ENCODE measurements at places on chromosomes 5 and 9. TPM values are rescaled to one million over a fixed set of nuclear protein-coding genes. Genes with fewer than 3 reads are reported as not detected.

- H3K27me3 ChIP-seq: no peaks in the 10 kb centered on the region
- no peak overlapping the region for H3K4me3 ChIP-seq
- no peak for DNase-seq
- H3K4me1 ChIP-seq: peaks cover 30% of the 10 kb centered on the region
- H3K36me3 ChIP-seq: peaks cover 49% of the 10 kb centered on the region
- H3K27ac ChIP-seq: no peak overlapping the region
Measured at GRCh38 chr5:176527246-176528222, 9.7 kb downstream of the RNF44 start.

DNA sequence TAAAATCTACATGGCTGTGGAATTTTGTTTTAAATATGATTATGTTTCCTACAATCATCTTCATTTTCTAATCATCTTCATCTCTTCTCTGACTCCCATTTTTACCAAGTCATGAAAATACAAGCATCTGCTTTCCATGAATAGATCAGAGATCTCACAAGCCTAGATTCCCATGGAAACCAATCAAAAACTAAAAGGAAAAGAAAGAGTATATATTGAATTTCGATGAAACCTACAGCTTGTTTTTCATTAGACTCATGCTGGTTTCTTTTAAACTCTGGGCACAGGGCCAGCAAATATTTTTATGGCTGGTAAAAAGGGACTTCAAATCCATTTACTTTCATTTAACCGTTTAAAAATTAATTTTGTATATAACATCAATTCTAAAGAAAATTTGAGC lies 51.2 kb downstream of the INVS start:
- H3K27me3 ChIP-seq: no peaks in the 10 kb centered on the region
- DNase-seq: no peak
- no peaks in the 10 kb centered on the region for H3K36me3 ChIP-seq
- no peak overlapping the region for H3K27ac ChIP-seq
- peaks cover 11% of the 10 kb centered on the region for H3K4me1 ChIP-seq

GRCh38 chr9:96476591-96476990 lies 26.6 kb downstream of the HABP4 start:
- no peak overlapping the region for H3K27ac ChIP-seq
- no peaks in the 10 kb centered on the region for H3K4me1 ChIP-seq
- H3K27me3 ChIP-seq: no peaks in the 10 kb centered on the region
- H3K4me3 ChIP-seq: no peak overlapping the region
- H3K36me3 ChIP-seq: no peaks in the 10 kb centered on the region
- DNase-seq: no peak

- no peak overlapping the region for H3K27ac ChIP-seq
- no peaks in the 10 kb centered on the region for H3K36me3 ChIP-seq
- no peak for DNase-seq
- no peak overlapping the region for H3K4me3 ChIP-seq
- H3K27me3 ChIP-seq: no peaks in the 10 kb centered on the region
Measured at GRCh38 chr9:85514256-85514655, 227.5 kb downstream of the AGTPBP1 start.

DNA sequence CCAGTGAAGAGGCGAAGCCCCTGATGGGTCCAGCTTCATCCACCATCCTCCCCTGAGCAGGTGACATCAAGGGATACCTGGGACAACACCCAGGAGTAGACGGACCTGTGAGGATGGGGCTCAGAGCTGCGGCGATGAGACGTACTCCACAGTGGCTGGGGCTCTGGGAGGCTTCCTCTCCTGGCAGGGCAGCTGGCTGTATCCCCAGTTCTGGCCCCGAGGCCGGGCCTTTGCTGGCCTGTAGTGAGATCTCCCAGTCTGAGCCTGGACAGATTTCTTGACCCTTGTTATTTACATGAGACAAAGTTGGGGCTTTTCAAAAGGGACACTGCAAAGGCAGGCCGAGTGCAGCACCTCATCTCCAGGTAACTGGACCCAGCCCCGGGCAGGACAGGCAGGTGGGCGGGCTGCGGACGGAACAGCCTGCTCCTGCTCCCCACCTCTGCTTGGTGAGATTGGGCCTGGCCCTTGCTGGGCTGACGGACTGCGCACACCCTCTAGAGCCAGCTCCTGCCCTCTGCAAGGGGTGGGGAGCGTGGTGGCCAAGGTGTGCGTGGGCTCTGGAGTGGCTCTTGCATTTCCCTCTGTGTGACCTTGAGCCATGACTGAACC lies 23.1 kb downstream of the IER5L start:
- no peaks in the 10 kb centered on the region for H3K36me3 ChIP-seq
- H3K27me3 ChIP-seq: no peaks in the 10 kb centered on the region
- no peaks in the 10 kb centered on the region for H3K4me1 ChIP-seq
- no peak overlapping the region for H3K4me3 ChIP-seq

DNA sequence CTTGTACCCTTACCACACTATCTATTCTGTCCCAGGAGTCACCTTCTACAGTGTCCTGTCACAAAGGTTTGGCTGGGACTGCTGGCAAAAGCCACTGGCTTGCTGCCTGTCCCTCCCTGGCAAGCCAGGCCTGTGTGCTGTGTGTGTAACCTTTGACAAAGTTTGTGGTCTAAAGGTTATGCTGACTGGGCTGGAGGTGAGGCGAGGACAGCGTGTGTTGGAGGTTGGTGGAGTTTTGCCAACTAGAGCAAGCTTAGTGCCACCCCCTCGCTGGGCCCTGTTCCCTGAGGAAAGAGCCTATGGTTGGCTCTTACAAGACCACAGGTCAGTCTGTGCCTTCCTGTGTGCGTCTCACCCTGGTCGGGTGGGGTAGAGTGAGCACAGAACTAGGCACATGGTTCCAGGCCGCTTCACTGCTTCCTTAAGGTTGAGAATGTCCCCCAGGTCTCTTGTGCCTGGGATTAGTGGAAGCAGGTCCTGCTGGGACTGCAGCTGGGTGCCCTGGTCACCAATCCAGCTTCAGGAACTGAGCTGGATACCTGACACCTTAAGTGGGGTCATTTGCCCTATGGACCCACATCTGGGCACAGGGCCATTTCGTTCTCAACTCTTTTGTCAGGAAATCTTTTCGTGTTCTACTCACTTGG lies 152.2 kb downstream of the GADD45G start:
- H3K27me3 ChIP-seq: no peaks in the 10 kb centered on the region
- no peak for DNase-seq
- no peaks in the 10 kb centered on the region for H3K36me3 ChIP-seq
- no peaks in the 10 kb centered on the region for H3K4me1 ChIP-seq

DNA sequence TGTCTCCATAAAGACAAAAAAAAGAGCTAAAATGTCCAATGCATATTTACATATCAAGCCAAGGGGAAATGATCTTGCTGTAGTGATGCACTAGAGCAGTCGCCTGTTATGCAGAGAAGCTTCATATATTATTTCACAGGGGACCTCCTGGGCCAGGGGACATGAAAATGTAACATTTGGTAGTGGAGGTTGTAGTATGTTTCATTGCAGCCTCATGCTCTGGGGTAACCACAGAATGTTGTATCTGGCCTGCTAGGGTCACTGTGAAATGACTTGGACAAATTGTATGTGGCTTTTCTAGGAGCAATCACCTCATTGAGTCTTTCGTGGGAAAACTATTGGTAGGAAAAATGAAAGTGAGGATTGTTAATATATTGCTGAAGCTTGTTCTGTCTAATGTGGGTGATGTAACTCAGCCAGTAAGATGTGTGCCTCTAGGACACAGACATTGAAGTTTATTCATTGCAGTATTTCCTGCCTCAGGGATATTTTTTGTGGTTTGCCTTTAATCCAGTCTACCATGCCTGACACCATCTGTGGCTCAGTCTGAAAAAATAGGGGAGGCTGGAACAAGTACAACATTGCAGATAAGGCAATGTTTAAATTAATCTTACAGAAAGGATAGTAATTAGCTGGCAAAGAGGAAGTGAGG lies 430.8 kb upstream of the TNC start:
- no peaks in the 10 kb centered on the region for H3K27me3 ChIP-seq
- H3K4me3 ChIP-seq: no peak overlapping the region
- no peaks in the 10 kb centered on the region for H3K36me3 ChIP-seq
- H3K27ac ChIP-seq: no peak overlapping the region

DNA sequence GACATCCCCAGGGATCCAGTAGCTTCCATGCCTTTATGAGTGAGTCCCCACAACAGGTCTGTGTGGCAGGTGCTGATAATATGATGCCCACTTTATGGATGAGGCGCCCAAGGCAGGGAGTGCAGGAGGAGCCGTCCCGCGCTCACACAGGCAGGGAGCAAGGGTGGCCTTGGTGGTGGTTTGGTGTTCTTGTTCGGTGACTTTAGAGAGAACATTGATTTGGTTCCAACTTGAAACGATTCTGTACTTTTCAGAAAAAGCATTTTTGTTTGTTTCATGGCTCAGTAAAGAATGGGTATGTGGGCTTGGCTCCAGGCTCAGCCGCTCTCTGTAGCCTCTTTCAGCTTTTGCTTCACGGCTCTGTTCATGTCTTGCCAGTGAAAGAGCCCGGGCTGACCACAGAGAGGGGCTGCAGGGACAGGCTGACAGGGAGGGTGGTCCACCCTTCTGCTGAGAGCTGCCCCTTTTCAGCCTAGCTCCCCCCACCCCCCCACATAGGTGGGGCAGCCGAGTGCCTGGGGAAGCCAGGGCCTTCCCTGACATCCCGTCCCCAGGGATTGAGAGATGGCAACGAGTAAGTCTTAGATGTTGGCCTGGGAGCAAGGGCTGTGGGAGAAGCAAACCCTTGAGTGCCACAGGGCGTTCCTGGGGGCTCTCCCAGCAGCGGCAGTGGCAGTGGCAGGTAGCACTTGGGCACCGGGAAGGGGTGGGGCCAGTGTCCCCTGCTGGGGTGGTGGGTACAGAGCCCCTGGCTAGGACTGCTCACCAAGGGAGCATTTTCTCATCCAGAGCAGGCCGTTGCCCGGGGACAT lies 28.0 kb downstream of the NCS1 start:
- H3K27me3 ChIP-seq: no peaks in the 10 kb centered on the region
- H3K4me1 ChIP-seq: peaks cover 38% of the 10 kb centered on the region
- no peak overlapping the region for H3K4me3 ChIP-seq

- H3K4me1 ChIP-seq: no peaks in the 10 kb centered on the region
- no peaks in the 10 kb centered on the region for H3K36me3 ChIP-seq
- no peak overlapping the region for H3K4me3 ChIP-seq
- DNase-seq: no peak
- no peak overlapping the region for H3K27ac ChIP-seq
- no peaks in the 10 kb centered on the region for H3K27me3 ChIP-seq
Measured at GRCh38 chr9:5382479-5382878, 42.8 kb upstream of the RLN1 start.

DNA sequence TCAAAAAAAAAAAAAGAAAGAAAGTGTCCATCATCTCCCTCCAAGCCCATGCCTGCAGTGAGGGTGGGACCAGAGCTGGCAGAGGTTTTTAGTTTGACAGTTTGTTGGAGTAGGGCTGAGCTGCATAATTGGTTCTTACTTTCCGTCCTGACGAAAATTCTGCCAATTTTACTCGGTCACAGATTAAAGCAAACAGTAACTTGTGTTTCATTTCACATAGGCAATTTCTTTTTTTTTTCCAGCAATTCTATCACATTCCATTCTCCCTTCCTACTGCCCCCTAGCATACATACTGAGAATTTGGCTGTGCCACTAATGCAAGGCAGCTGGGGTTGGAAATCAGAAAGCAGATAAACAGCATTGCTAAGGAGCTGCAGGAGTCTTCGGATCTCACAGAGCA lies 132.4 kb downstream of the FRMD3 start:
- no peaks in the 10 kb centered on the region for H3K27me3 ChIP-seq
- no peaks in the 10 kb centered on the region for H3K4me1 ChIP-seq
- no peak overlapping the region for H3K27ac ChIP-seq

GRCh38 chr5:33240558-33240957 lies 200.2 kb upstream of the TARS1 start:
- no peak for DNase-seq
- no peaks in the 10 kb centered on the region for H3K27me3 ChIP-seq
- no peak overlapping the region for H3K27ac ChIP-seq
- H3K4me3 ChIP-seq: no peak overlapping the region

GRCh38 chr9:125889112-125889475 lies 141.9 kb downstream of the PBX3 start:
- H3K36me3 ChIP-seq: no peaks in the 10 kb centered on the region
- no peak for DNase-seq
- no peak overlapping the region for H3K4me3 ChIP-seq

GRCh38 chr9:8570776-8571175 lies 771.2 kb upstream of the DMAC1 start:
- H3K4me3 ChIP-seq: no peak overlapping the region
- no peak overlapping the region for H3K27ac ChIP-seq
- H3K36me3 ChIP-seq: no peaks in the 10 kb centered on the region
- no peak for DNase-seq

DNA sequence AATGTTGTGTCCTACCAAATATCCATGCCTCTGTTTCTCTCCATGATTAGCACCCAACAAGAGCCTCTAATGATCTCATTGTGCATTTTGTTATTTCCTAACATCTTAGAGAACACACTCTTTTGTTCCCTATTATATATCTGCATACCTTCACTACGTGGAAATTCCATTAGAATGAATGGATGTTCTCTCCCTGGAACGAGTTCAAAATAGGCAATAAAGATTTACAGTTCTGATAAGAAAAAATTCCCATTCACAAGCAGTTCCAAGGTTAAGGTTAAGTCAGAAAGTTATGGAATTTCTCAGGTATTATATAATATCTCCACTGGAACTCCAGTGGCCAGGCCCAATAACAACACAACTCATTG lies 83.7 kb downstream of the TRPM6 start:
- no peaks in the 10 kb centered on the region for H3K4me1 ChIP-seq
- no peak overlapping the region for H3K27ac ChIP-seq
- H3K27me3 ChIP-seq: no peaks in the 10 kb centered on the region
- H3K4me3 ChIP-seq: no peak overlapping the region

GRCh38 chr5:20145240-20145639 lies 157.2 kb upstream of the CDH18 start:
- no peaks in the 10 kb centered on the region for H3K36me3 ChIP-seq
- H3K27me3 ChIP-seq: no peaks in the 10 kb centered on the region
- H3K4me3 ChIP-seq: no peak overlapping the region
- no peaks in the 10 kb centered on the region for H3K4me1 ChIP-seq
- no peak for DNase-seq

- no peaks in the 10 kb centered on the region for H3K36me3 ChIP-seq
- H3K4me3 ChIP-seq: no peak overlapping the region
- H3K27ac ChIP-seq: no peak overlapping the region
- no peak for DNase-seq
Measured at GRCh38 chr5:58582019-58582802, 664 bp upstream of the RAB3C start.

- H3K4me3 ChIP-seq: no peak overlapping the region
- H3K27me3 ChIP-seq: peaks cover 33% of the 10 kb centered on the region
- no peaks in the 10 kb centered on the region for H3K4me1 ChIP-seq
- no peak overlapping the region for H3K27ac ChIP-seq
- no peaks in the 10 kb centered on the region for H3K36me3 ChIP-seq
Measured at GRCh38 chr5:142803428-142804125, 33.4 kb downstream of the ARHGAP26 start.

GRCh38 chr9:81096625-81097024 lies 592.7 kb downstream of the TLE1 start:
- H3K36me3 ChIP-seq: no peaks in the 10 kb centered on the region
- no peaks in the 10 kb centered on the region for H3K4me1 ChIP-seq
- no peak for DNase-seq
- H3K27me3 ChIP-seq: no peaks in the 10 kb centered on the region

- H3K4me3 ChIP-seq: no peak overlapping the region
- H3K27ac ChIP-seq: no peak overlapping the region
- H3K36me3 ChIP-seq: peaks cover 8% of the 10 kb centered on the region
- no peaks in the 10 kb centered on the region for H3K27me3 ChIP-seq
- DNase-seq: no peak
Measured at GRCh38 chr5:157860898-157861890, 2.2 kb upstream of the CLINT1 start.

The ECM2 gene
- not detected for total RNA-seq

The FOXI1 gene
- not detected for total RNA-seq

The SMIM33 gene
- not detected for total RNA-seq

The MLANA gene
- not detected for total RNA-seq

The FAM221B gene
- not detected for total RNA-seq

The ISCA1 gene
- 19.1 TPM for total RNA-seq
